Uterus (tissue), 4 donors: ENCODE measurements at places on chromosomes 5 and 9. TPM values are rescaled to one million over a fixed set of nuclear protein-coding genes. Genes with fewer than 3 reads are reported as not detected.

The FOXI1 gene
- not detected for total RNA-seq

The TTC16 gene
- not detected for total RNA-seq

The SPINK1 gene
- total RNA-seq = not detected

The SLC24A2 gene
- 0.35 TPM for total RNA-seq

The STC2 gene
- total RNA-seq = 3.4 TPM

The PFN3 gene
- total RNA-seq = not detected

The N4BP3 gene
- total RNA-seq = 9.6 TPM

The SPINK13 gene
- not detected for total RNA-seq

The FOXD4L6 gene
- not detected for total RNA-seq

The ENTPD2 gene
- total RNA-seq = 2.4 TPM

The NKD2 gene
- not detected for total RNA-seq

The TAF11L10 gene
- total RNA-seq = not detected

The ESM1 gene
- total RNA-seq = not detected

The CTXN3 gene
- not detected for total RNA-seq

The PCDHGA11 gene
- 9.4 TPM for total RNA-seq

The RNF183 gene
- total RNA-seq = not detected

The COMMD10 gene
- 70.4 TPM for total RNA-seq

The PRDM9 gene
- 0.14 TPM for total RNA-seq

The PELO gene
- 16.5 TPM for total RNA-seq

The SLC36A3 gene
- not detected for total RNA-seq

The MARVELD2 gene
- 7.4 TPM for total RNA-seq

The PCDHB4 gene
- 7.7 TPM for total RNA-seq

The CDC14B gene
- total RNA-seq = 9.7 TPM

The DMRT3 gene
- total RNA-seq = under 0.01 TPM

The HRCT1 gene
- 0.59 TPM for total RNA-seq

The OTP gene
- not detected for total RNA-seq

The TMC1 gene
- total RNA-seq = not detected

The KCNV2 gene
- total RNA-seq = not detected

The KIF24 gene
- 6.1 TPM for total RNA-seq

The TSSK1B gene
- not detected for total RNA-seq

The RORB gene
- under 0.01 TPM for total RNA-seq

The PHYHD1 gene
- 30.8 TPM for total RNA-seq

The PCA3 gene
- 0.43 TPM for total RNA-seq

The RETREG1 gene
- total RNA-seq = 0.51 TPM

The PCDHGB3 gene
- total RNA-seq = 10.2 TPM

The NFIB gene
- total RNA-seq = 173 TPM

The NTRK2 gene
- total RNA-seq = 11.5 TPM

The TMEM215 gene
- total RNA-seq = not detected

The SPATA31D4 gene
- not detected for total RNA-seq

The PDGFRB gene
- 133 TPM for total RNA-seq

The C9 gene
- total RNA-seq = not detected

The ACTBL2 gene
- not detected for total RNA-seq

The ADAMTSL1 gene
- total RNA-seq = 164 TPM

The MEIKIN gene
- not detected for total RNA-seq

The IFNA21 gene
- total RNA-seq = not detected

The FOXD1 gene
- not detected for total RNA-seq

The IRX2 gene
- 0.77 TPM for total RNA-seq

The ARHGEF39 gene
- total RNA-seq = 1.5 TPM

The CBY3 gene
- total RNA-seq = not detected

The ARID3C gene
- 0.35 TPM for total RNA-seq

The SOX30 gene
- not detected for total RNA-seq

The PCDHGB2 gene
- 11.5 TPM for total RNA-seq

The RNF208 gene
- 3.7 TPM for total RNA-seq

The GABRG2 gene
- not detected for total RNA-seq

The STXBP1 gene
- 114 TPM for total RNA-seq
